ENCODE measurements at places on chromosomes 11 and 22. TPM values are rescaled to one million over a fixed set of nuclear protein-coding genes. Genes with fewer than 3 reads are reported as not detected.

Gene PNPLA5
- not detected for total RNA-seq

Gene SCUBE2
- total RNA-seq: 1.2 TPM

Gene GRAMD1B
- total RNA-seq: 2.4 TPM

Gene RIC8A
- total RNA-seq: 152 TPM

Gene OR2AG2
- total RNA-seq: 0.09 TPM

Gene KCNJ5
- total RNA-seq: 0.09 TPM

Gene TMEM191C
- total RNA-seq: 0.38 TPM

Gene B4GALNT4
- 2.5 TPM for total RNA-seq

Gene MMP11
- total RNA-seq: 8.6 TPM

Gene FAM83F
- total RNA-seq: not detected

Gene YPEL4
- total RNA-seq: 0.28 TPM

Gene PRSS23
- 309 TPM for total RNA-seq

Gene TBX10
- total RNA-seq: not detected

Gene SCT
- total RNA-seq: not detected

Gene NOX4
- total RNA-seq: 19.8 TPM

Gene PAAF1
- total RNA-seq: 13.2 TPM

Gene SLC22A9
- total RNA-seq: not detected

Gene TBX1
- total RNA-seq: 6.5 TPM

Gene BRSK2
- 0.18 TPM for total RNA-seq

Gene SMC1B
- not detected for total RNA-seq

Gene CD3D
- total RNA-seq: not detected

Gene ANGPTL5
- total RNA-seq: not detected

Gene SCGB1D2
- not detected for total RNA-seq

Gene OR2D2
- 0.47 TPM for total RNA-seq

Gene PPP6R2
- total RNA-seq: 63.4 TPM

Gene KCNJ11
- total RNA-seq: 0.18 TPM

Gene SERPING1
- 0.56 TPM for total RNA-seq

Gene TRPM5
- total RNA-seq: not detected

Gene APOA4
- not detected for total RNA-seq

Gene CHST1
- total RNA-seq: 19.0 TPM

Gene TEX12
- total RNA-seq: 0.09 TPM

Gene UBQLN3
- total RNA-seq: not detected

Gene TMA7B
- total RNA-seq: not detected

Gene F2
- total RNA-seq: not detected

Gene RAG2
- not detected for total RNA-seq

Gene DBX1
- not detected for total RNA-seq

Gene PLAAT5
- not detected for total RNA-seq

Gene MAJIN
- total RNA-seq: not detected

Gene IL10RA
- total RNA-seq: not detected

Gene SLC22A25
- not detected for total RNA-seq

Gene TRIOBP
- total RNA-seq: 105 TPM

Gene MS4A10
- total RNA-seq: not detected
